ENCODE measurements at places on chromosomes 16 and 17.

GRCh38 chr16:80231888-80232287, 308.9 kb upstream of the DYNLRB2 start:
- DNase-seq: peak; percentile 92

GRCh38 chr16:31819386-31819785, 54.2 kb upstream of the ZNF267 start:
- no peak for DNase-seq

DNA sequence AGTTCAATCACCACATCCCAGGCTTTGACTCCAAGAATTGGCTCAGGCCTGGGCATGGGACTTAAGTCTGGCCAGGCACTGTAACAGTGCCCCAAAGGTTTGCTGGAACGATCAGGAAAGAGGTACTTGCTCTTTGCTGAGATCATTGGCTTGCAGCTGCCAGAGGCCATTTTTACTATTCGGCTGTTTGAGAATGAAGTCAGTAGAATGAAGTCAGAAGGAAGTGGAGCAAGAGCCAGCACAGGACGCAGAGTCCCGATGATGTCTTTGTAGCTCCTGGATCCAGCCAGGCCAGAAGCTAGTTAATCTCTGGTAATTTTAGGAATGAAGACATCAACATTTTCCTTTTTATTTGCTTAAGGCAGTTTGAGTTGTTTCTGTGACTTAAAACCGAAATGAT, 195.5 kb downstream of the RAB11FIP4 start:
- DNase-seq: no peak

DNA sequence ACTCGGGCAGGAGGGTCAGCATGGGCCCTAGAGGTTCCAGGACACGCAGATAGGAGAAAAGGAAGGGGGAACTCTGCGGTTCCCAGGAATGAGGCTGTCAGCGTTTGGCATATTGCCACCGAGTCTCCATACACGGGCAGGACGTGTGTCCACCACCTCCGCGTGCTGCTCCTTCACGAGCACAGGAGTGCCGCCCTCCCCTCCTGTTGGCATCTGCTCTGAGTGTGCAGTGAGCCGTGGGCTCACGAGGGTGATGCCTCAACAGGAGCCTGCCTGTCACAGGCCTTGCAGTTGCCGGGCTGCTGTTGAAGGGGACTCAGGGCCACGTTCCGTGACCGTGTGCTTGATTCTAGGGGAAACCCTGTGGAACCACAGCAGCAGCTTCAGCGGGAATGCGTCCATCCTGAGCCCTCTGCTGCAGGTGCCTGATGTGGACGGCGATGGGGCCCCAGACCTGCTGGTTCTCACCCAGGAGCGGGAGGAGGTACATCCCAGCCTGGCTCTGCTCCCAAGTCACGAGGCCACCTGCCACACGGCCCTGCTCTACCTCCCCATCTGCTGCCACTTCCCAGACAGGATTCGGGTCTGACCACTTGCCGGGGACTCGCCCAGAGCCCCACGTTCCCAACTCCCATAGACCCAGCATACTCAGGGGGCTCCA, 14.6 kb downstream of the RGS11 start:
- DNase-seq: no peak

DNA sequence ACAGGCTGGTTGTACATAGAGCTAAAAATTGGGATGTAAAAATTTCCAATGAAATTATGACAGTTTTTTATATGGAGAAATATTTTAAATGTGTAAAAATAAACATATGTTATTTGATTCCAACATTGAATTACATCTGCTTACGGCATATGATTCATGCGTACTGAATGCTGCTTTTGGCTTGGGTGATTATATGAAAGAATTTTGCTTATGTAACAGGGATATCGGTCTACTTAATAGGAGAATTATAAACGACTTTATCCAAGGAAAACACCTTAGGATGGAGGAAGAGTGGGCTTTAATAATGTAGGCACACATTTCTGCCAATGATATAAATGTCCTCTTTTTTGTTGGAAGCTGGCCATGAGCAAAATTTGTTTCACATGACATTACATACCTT, 197.3 kb upstream of the GOT2 start:
- no peak for DNase-seq

- no peak for DNase-seq
Observed at GRCh38 chr17:13947499-13947898, 121.8 kb upstream of the COX10 start.

GRCh38 chr16:73289232-73289631, 241.3 kb upstream of the ZFHX3 start:
- DNase-seq: no peak

- no peak for DNase-seq
Observed at GRCh38 chr17:57634713-57635465, 110.2 kb downstream of the CCDC182 start.

GRCh38 chr16:2384426-2384825, 43.9 kb upstream of the ABCA3 start:
- no peak for DNase-seq

DNA sequence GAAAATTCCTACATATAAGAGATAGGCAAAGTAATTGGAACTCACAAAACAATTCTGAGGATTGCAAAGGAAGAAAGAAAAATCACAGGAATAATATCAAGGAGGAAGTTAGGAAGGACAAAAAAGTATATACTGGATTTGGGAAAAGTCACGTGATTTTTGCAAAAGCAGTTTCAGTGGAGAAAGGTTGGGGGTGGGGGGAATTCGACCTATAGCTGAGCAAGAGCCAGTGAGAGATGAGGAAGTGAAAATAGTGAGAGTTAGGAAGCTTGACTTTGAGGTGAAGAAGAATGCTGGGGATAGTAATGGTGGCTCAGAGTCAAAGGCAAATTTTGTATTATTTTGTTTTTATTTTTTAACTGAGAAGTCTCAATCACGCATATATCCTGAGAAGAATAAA, 438.0 kb upstream of the PMFBP1 start:
- no peak for DNase-seq

DNA sequence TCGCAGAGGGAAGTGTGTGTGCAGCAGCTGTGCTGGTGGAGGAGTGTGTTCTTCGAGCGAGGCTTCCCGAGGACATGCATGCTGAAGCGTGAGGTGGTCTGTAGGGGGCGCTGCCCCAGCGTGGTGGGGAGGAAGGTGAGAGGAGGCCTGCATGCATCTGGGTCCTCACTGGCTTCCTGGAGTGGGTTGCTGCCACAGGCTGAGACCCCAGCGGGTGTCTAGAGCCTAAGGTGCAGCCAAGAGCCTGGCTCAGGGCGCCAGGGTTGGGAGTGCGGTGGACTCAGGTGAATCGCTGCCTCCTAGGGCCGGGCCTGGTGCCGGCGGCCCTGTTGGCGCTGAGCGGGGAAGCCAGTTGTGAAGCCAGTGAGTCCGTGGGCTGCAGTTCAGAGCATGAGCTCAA, 7.5 kb upstream of the HSD3B7 start:
- DNase-seq: no peak

- no peak for DNase-seq
Observed at GRCh38 chr16:88482630-88483391, 29.7 kb downstream of the ZFPM1 start.

- DNase-seq: no peak
Observed at GRCh38 chr16:73322856-73323255, 274.9 kb upstream of the ZFHX3 start.

GRCh38 chr16:54977211-54977610, 46.5 kb downstream of the IRX5 start:
- no peak for DNase-seq

- no peak for DNase-seq
Observed at GRCh38 chr17:76404976-76405563, 20.7 kb downstream of the SPHK1 start.

- DNase-seq: no peak
Observed at GRCh38 chr16:75997606-75998005, 271.3 kb upstream of the CPHXL start.

- no peak for DNase-seq
Observed at GRCh38 chr17:62882284-62882683, 74.2 kb upstream of the MARCHF10 start.

DNA sequence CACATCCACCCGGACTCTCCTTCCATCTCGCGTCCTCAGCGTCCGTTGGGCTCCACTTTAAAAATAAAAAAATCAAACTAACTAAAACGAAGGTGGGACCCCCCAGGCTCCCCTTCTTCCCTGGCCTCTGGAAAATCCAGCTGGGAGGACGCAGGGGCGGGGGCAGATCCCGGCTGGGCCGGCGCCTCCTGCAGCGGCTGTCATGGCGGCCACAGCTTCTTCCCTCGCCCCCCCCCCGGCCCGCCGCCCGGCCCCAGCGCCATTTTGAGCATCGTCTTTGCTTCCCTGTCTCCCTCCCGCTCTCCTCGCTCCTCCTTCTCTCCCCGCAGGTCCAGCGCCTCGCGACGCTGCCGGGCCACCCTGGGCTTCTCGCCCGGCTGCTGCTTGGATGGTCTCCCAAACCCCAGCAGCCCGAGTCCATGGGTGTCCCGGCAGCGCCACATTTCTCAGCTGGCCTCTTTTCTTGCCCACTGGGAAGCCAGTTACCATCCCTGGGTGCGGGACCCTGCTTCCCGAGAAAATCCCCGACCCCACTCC, 3.3 kb downstream of the HOXB2 start:
- DNase-seq: no peak

- DNase-seq: no peak
Observed at GRCh38 chr16:29684679-29685078, 5.7 kb downstream of the QPRT start.

GRCh38 chr16:76650582-76650981, 373.4 kb downstream of the CNTNAP4 start:
- DNase-seq: no peak

- no peak for DNase-seq
Observed at GRCh38 chr17:17590883-17591354, 589 bp downstream of the PEMT start.

DNA sequence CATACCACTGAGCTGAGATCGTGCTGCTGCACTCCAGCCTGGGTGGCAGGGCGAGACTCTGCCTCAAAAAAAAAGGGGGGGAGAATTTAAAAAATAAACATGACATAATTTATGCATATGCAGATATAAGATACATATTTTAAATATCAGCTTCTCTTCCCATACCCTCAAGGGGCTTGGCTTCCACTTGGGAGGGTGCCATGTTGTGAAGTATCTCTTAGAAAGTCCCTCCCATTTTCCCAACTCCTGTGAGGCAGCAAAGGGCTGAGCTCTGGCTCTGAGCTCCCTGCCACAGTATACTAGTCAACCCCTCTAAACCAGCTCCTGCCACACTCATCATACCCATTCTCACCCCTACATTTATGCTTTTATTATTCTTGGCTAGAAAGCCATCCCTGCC, 39.4 kb downstream of the MYH11 start:
- DNase-seq: no peak

- peak; percentile 31 for DNase-seq
Observed at GRCh38 chr17:82497483-82498405, 21.8 kb upstream of the FOXK2 start.

GRCh38 chr16:86828653-86829052, 250.3 kb downstream of the FOXL1 start:
- DNase-seq: no peak

- no peak for DNase-seq
Observed at GRCh38 chr17:51701501-51701900, 441.2 kb downstream of the UTP18 start.

GRCh38 chr17:49725452-49726130, 17.8 kb upstream of the SLC35B1 start:
- DNase-seq: no peak

GRCh38 chr16:88195911-88196465, 186.8 kb upstream of the ZNF469 start:
- DNase-seq: no peak

- no peak for DNase-seq
Observed at GRCh38 chr17:58535431-58535830, 21.0 kb upstream of the MTMR4 start.

DNA sequence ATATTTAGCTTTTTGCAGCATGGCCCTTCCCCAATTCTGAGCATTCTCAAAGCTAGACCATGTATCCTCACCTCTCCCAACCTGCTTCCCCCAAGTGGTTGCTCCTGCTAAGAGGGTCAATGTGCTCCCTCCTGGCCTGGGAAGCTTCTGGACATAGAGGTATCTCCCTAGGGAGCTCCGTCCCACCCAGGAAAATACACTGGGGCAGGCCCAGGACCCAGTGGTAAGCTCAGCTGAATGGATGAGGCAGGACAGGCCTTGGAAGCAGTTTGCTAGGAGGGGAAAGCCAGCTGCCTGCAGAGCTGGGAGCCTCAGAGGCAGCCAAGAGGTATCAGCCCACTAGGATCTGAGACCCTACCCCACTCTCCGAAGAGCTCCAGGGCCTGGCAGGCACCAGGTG, 1721.6 kb downstream of the TP53TG3F start:
- DNase-seq: no peak

GRCh38 chr17:82236142-82236971, 7.5 kb downstream of the SLC16A3 start:
- no peak for DNase-seq

DNA sequence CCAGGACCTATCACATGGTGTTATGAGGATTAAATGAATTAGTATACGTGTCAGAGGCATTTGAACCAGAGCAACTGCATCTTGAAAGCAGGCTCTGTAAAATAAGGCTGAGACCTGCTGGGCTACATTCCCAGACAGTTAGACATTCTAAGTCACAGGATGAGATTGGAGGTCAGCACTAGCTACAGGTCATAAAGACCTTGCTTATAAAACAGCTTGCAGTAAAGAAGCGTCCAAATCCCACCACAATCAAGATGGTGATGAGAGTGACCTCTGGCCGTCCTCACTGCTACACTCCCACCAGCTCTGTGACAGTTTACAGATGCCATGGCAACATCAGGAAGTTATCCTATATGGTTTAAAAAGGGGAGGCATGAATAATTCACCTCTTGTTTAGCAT, 71.8 kb downstream of the IRF8 start:
- DNase-seq: no peak

GRCh38 chr17:39740357-39741111, 2.8 kb downstream of the GRB7 start:
- DNase-seq: peak; percentile 41

- no peak for DNase-seq
Observed at GRCh38 chr17:82662711-82663261, 14.5 kb upstream of the WDR45B start.

- DNase-seq: no peak
Observed at GRCh38 chr17:72723711-72724110, 368.8 kb downstream of the SLC39A11 start.

DNA sequence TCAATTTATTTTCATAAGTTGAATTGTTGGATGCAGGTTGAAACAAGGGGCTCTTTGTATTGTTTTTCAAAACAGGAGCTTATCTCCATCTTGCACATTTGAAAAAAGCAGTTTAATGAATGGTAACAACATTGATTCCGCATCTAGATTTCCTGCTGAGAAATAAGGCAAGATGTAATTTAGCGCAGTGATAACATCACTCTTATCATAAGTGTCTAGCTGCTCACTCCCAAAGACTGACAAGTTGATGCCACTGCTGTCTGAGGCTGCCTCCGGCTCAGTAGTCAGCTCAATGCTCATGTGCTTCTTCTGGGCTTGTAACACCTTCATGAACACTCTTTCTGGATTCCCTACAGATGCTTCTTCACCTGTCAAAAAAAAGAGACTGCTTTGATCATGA, 92.4 kb downstream of the KPNA2 start:
- no peak for DNase-seq

DNA sequence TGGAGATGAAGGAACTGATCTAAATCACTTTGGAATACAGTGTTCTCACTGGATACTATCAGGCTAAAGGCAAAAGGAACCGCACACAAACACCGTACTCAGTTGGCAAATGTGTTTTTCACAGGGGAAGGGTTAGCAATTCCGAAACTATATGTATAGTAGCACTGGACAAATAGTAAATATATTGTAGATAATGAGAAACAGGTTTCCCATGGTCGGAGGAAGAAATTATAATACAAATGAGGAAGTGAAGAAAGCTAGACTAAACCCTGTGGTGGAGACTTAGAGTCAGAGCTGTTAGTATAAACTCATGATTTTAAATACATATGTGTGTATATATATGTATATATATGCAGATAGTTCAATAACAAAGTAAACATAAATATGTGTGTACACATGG, 414.1 kb upstream of the SALL1 start:
- no peak for DNase-seq

- no peak for DNase-seq
Observed at GRCh38 chr17:49218941-49219913, 8.7 kb downstream of the ABI3 start.

Measured in brain microvascular endothelial cell (primary cell).